Cardiac muscle cell (in vitro differentiated cells and primary cell): ENCODE measurements at places on chromosomes 7 and 10. TPM values are rescaled to one million over a fixed set of nuclear protein-coding genes. Genes with fewer than 3 reads are reported as not detected.
A peak's percentile ranks its signal among the peaks of the same experiment; 100 is the strongest.

GRCh38 chr10:17241611-17242333 is 13.7 kb downstream of the VIM start:
- no peak for DNase-seq

DNA sequence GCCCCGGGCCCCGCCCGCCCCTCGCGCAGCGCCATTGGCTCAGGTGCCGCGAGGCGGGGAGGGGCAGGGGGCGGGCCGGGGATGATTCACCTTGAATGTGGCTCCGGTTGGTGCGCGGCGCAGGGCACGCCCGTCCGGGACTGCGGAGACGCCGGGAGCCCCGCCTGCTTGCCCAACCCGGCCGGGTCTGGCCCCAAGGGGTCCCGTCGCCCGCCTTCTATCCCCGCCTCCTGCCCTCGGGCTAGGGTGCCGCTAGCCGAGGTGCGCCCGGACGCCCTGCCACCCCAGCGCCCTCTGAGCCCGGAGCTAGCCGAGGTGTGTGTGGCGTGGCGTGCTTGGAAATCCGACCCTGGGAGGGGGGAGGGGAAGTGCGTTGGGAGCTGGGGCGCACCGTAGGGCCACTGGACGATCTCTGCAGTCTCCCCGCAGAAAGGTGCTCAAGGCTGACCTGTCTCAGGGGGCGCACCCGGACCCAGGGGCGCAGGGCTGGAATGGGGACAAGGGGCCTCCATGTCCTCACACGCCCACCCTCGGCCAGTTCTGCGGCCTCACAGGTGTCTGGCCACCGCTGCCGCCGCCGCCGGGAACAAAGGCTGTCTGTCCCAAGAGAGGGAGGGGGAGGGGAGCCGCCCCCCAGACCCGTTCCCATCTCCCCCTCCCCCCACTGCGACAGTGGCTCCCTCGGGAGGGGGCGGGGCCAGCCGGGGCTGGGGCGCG is 168.9 kb downstream of the NRF1 start:
- peak; percentile 47 for DNase-seq

DNA sequence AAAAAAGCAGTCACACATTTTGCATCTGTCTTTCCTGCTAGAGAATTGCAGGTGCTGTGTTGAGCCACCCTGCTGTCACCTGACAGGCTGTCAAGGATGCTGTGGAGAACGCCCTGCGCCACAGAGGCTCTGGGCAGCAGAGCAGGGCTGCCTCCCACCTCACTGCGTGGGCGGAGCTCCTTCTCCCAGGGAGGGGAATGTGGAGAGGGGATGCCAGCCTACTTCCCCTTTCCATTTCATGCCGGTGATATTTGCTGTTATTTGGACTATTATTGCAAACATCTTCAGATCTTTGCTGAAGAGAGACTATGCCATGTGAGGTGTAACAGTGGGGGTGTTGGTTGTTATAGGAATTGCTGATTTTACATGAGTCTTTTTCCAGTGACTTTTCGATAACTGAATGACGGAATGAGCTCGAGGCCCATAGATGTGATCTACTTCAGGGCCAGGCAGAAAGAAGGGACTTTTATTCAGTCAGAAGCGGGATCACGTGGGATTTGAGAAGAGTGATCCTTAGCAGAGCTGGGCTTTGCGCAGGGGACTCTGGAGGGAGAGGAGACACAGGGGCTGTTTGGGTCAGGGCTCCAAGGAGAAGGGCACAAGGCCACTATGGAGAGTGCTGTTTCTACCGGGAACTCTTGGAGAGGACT is 13.6 kb upstream of the PRKAG2 start:
- no peak for DNase-seq

DNA sequence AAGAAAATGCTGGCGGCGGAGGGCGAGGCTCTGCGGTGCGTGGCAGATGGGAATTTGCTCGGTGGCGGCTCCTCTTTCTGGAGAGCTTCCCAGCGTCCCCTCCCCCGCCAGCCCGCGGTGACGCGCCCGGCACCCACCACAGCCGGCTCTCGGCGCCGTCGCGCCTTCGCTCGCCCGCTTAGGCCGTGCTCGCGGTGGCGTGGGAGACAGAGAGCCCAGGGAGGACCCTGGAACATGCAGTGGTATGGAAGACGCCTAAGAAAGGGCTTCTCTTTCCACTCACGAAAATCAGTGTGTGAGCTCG is 576 bp upstream of the CSGALNACT2 start:
- peak; percentile 78 for DNase-seq

- DNase-seq, result no peak
Observed at GRCh38 chr10:128265596-128265995, 139.4 kb upstream of the MKI67 start.

GRCh38 chr7:118863966-118864365 is 639.5 kb downstream of the ANKRD7 start:
- no peak for DNase-seq

DNA sequence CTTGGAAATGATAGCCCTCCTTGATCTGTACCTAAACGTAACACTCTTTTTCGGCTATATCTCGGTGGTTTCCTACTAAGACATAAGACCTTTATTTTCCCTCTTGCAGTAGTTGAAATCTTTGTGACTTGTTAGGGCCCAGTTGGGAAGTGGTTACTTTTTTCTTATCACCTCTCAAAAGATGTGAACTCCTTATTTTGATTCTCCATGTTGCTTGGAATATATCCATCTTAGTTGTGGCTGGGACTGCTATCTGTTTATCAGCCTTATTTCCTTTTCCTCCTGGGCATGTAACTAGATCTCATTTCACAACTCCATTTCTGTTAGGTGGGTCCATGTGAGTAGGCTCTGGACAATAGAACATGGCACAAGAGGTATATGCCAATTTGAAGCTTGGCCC is 4.1 kb upstream of the CPED1 start:
- DNase-seq, result no peak

- DNase-seq, result no peak
Observed at GRCh38 chr10:94846204-94846603, 83.7 kb downstream of the CYP2C19 start.

Gene GPC2
- polyA plus RNA-seq, result 29.8 and 32.1 TPM in 2 replicates

GRCh38 chr10:5416981-5417380 is 4.6 kb downstream of the NET1 start:
- DNase-seq, result no peak

Gene TACR2
- polyA plus RNA-seq, result 0.26 and 0.53 TPM in 2 replicates

GRCh38 chr10:73992899-73993788 is 4.8 kb upstream of the VCL start:
- DNase-seq, result peak; percentile 48

DNA sequence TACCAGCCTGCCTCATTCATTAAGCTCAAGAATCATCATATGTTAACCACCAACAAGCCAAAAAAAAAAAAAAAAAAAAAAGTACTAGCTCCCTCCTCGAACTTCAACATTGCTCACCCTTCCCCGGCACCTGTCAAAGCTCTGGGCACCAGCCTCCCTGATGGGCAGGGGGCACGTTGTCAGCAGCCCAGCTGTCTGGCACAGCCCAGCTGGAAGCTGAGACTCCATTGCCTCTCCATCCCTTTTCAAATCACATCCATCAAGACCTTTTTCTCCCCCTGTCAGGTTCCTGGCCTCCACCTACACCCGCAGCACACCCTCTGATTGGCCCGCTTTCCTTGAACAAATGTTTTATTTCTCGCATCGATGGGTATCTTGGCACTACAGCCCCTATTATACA is 913.3 kb upstream of the AUTS2 start:
- no peak for DNase-seq

GRCh38 chr7:34341326-34341725 is 316.7 kb upstream of the NPSR1 start:
- DNase-seq, result no peak

Gene CNPY1
- not detected in 2 replicates for polyA plus RNA-seq

Gene CPN1
- polyA plus RNA-seq, result not detected in 2 replicates

DNA sequence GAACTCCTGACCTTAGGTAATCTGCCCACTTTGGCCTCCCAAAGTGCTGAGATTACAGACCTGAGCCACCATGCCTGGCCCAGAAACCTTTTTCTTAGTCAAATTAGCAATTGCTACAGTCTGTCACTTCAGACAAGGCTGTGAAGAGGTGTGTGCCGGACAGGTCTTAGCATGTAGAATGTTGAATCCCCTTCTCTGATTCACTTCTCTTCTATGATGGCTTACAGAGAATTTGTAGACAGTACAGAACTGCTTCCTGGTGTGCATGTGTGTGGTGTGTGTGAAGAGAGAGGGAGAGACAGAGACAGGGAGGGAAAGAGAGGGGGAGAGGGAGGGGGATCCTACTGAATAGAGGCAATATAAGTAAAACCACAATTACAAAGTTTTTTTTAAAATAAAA is 150.4 kb downstream of the PARD3 start:
- DNase-seq, result no peak

Gene ZC3HAV1L
- 5.7 and 6.0 TPM in 2 replicates for polyA plus RNA-seq

DNA sequence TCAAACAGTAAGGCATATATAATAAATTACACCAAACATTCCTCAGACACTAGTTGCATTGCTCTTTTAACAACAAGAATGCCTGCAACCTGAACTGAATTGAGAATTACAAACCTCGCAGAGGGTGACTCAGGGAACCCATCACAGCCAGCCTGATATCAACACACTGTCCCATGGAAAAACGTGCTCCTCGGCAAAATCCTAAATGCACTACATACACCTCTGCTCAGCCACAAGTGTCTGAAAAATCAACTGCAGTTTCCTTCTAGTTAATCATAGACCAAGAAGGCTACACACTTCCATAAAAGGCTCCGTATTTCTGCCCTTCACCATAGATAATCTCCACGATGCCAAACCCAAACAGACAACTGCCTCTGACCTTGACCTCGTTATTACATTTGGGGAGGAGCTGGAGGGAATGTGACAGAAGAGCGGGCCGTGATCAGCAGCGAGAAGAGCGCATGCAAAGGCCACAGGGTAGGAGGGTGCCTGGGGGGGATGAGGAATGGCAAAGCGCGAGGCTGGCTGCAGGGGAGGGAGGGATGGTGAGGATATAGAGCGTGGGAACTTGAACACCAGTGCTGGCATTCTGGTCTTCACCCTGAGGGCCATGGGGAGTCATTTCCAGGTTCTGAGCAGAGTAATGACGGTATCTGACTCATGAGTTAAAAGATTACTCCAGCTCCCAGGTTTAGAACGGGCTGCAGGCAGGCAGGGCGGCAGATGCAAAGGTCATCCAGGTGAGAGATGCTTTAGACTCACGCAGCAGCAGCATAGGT is 201.9 kb upstream of the FRMD4A start:
- DNase-seq, result no peak

DNA sequence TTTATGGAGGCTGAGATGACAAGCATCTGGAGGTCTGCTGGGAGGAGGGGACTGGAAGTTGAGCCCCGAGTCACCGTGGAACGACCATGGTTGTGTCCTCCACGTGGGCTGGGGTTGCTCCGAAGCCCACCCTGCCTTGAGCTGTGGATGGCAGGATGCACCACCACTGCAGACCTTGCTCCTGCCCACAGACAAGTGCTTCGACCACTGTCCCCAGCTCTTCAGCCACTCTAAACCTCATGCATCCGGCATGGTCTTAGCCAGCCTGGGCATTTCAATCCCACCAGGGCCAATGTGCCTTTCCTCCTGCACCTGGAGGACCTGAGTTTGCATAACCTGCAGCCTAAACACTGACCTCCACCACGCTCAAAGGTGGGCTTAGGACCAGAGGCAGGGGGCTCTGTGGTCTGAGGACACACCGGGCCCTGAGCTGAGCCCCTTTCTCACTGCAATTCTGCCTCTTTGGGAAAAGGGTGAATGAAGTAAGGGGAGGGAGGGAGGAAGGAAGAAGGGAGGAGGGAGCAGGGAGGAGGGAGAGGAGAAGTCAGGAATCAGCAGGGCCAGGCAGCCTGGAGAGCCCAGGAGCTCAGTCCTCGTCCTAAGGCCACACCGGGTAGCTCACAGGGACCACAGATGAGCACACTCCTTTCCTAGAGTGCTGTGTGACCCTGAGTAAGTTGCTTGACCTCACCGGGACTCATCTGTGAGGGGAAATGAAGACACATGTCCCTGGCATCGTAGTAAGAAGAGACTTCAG is 44.8 kb upstream of the DNAAF5 start:
- no peak for DNase-seq

Gene HYAL4
- not detected in 2 replicates for polyA plus RNA-seq

Gene H2BK1
- polyA plus RNA-seq, result not detected in 2 replicates

Gene GRM3
- 0.75 and 0.78 TPM in 2 replicates for polyA plus RNA-seq

DNA sequence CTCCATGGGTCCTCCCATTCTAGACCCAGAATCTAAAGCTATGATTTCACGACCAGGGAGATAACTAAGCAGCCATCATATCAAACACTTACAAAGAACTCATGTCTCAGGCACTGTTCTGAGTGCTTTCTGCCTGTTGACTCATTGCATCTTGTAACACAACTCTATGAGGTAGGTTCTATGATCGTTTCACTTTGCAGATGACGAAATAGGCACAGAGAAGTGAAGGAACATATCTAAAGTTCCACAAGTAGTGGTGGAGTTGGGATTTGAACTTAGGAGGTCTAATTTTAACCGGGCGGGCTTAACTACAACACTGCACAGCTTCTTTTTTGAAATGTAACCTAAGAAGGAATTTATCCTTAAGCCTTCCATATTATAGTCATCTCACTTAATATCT is 2.9 kb downstream of the RBP4 start:
- peak; percentile 7 for DNase-seq

Gene UTF1
- polyA plus RNA-seq, result not detected in 2 replicates

DNA sequence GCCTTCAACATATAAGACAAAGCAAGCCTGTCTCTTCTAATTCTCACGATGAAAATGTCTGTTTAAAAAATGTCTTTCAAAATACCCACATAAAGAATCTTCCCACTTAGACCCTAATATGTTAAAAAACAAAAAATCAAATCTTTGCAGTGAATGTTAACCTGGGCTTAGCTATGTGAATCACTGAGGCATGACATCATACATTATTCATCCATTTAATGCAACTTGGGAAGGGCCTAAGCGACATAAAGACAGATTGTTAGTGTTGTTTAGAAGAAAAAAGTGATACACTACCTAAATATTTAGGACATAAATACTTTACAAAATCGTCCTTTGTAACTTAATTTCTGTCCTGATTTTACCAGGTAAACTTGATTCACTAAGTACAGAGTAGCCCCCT is 648.5 kb upstream of the NRP1 start:
- no peak for DNase-seq

- DNase-seq, result peak; percentile 36
Observed at GRCh38 chr10:103742824-103743223, 112.6 kb downstream of the SH3PXD2A start.

GRCh38 chr7:148888300-148888699 is 4.2 kb upstream of the EZH2 start:
- no peak for DNase-seq

Gene FXYD4
- polyA plus RNA-seq, result 0.67 TPM in 1 of 2 replicates, not detected in the other

GRCh38 chr7:129816742-129817141 is 136.0 kb downstream of the UBE2H start:
- no peak for DNase-seq

- DNase-seq, result no peak
Observed at GRCh38 chr10:85542936-85543730, 823.5 kb downstream of the GRID1 start.

- no peak for DNase-seq
Observed at GRCh38 chr10:76282061-76283025, 850.9 kb downstream of the LRMDA start.

- DNase-seq, result no peak
Observed at GRCh38 chr7:43679210-43680068, 49.9 kb downstream of the COA1 start.

- DNase-seq, result peak; percentile 88
Observed at GRCh38 chr10:89516149-89516832, 19.1 kb downstream of the SLC16A12 start.

Gene ITIH5
- 0.11 TPM in 1 of 2 replicates, not detected in the other for polyA plus RNA-seq
